ENCODE measurements at places on chromosomes 5 and 9.
A peak's percentile ranks its signal among the peaks of the same experiment; 100 is the strongest.

GRCh38 chr5:60101573-60101972 lies 208.0 kb upstream of the PDE4D start:
- no peak for DNase-seq

GRCh38 chr5:96049398-96050272 lies 88.0 kb upstream of the ELL2 start:
- no peak for DNase-seq

DNA sequence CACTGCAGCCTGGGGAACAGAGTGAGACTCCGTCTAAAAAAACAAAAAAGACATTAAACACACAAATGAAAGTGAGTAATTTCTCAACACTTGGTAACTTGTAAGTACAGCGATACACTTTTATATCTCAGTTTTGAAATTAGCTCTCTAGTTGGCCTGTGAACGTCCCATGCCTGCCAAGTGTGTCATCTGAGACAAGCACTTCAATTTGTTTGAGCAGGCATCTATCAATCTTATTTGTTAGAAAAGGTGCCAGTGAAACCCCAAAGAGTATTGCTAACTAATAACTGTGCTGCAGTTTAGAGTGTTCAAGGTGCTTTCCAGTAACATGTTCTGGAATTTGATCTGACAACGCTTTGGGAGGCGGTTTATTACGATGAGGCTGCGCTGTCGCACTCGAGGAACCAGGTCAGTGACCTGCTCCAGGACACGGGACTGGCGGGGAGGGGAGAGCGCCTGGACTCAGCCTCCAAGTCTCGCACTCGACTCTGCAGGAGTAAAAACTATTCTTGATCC lies 1.1 kb upstream of the SPIN1 start:
- no peak for DNase-seq

DNA sequence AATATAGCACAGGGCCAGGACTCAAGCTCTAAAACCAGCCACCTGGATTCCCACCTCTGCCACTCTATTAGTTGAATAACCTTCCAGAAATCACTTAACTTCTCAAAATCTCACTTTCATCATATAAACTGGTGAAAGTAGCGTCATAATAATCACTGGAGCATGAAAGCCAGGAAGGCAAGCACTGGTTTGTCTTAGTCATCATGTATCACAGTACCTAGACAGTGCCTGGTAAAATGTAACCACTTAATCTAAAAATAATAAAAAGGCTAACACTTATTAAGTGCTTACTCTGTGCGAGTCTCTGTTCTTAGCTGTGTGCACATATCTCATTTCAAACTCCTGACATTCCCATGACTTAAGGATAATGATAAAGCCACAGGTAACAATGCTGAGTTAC lies 109.4 kb downstream of the ASTN2 start:
- no peak for DNase-seq

GRCh38 chr9:97768746-97769145 lies 71.6 kb upstream of the XPA start:
- DNase-seq = no peak

DNA sequence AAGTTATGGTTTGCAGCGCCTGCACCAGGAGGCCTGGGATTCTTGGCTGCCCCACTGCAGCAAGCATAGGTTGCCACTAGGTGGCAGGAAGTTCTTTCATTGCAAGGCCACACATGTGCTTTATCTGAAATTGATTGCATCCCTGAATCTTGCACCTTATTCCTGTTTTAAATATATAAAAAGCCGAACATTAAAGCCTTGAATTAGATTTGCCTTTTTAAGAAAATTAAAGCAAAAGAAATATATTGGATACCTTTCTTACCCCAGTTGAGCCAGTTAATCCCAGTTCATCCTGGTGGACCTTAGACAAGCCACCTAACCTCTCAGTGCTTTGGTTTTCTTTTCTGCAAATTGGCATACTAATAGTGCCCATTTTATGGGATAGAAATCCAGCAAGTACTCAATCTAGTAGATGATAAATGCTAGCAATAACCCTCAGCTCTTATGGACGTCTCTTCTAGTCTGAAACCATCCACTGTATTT lies 6.3 kb upstream of the TRMT10B start:
- peak; percentile 9 for DNase-seq

DNA sequence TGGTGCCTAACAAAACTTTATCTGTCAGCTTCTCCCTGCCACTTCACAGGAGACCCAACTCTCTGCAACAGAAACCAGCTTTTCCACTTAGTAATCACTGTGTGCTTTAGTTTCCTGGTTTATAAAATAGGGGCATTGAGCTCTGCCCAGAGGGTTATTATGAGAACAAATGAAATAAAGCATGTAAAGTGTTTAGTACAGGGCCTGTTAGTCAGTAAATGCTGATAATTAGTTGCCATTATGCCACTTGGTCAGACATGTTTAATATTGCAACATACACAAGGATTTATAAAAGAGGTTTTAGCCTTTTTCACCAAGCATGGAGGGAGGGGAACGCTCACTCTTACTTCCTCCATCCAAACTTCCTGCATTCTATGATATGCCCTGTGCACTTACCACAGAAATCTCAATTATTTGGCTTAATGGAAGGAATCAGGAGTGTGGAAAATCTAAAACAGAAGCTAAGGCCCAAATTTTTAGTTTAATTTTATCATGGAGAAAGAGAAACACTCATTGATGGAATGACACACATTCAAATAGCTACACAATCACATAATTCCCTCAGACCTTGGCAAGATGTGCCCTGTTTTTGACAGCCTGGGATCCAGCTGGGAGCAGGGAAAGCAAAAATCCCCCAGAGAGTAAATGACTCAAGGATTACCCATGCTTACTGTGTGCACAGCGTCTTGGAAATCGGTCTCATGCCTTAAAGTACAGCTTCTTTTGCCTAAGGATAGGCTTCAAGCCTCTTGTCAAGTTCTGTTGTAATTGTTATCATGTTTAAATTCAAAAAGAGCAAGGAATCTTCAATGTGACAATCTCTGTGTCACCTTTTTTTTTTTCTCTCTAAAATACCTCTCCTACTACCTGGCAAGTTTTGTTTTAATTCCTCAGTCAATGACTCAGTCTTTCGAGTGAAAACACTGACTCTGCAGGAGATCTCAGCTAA lies 34.0 kb downstream of the ZNF474 start:
- DNase-seq = no peak

- no peak for DNase-seq
These were observed 35.2 kb downstream of the LMNB1 start for GRCh38 chr5:126812199-126812570.

DNA sequence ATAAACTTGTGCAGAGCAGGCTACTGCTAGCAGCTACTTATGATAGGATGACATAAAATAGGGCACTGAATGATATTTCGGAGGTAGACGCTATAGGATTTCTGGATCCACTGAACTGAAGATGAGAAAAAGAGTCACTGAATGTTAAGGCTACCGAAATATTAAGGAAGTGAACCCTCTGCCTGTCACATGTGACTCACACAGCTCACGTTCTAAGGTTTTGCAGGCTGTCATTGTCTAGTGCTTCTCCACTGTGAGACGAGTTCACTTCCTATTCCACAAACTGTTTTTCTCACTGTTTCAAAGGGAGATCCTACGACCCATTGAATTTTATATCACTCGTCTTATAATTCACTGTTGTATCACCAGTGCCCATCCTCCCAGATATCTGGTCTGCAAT lies 100.8 kb downstream of the CTNND2 start:
- no peak for DNase-seq

DNA sequence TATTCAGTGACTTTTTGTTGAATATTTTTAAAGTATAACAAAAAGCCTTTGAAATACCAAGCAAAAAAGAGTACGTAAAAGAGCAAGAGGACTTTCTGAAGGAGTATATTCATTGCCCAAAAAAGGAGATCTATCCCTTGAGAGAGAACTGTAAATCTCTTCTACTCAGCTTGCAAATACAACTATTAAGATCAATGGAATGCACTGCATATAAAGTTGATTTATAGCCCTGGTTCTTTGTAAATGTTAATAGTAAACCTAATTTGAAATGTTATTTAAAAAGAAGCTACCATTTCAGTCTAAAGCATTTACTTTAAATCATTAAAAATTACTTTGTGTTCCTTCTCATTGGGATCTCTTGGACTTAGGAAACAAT lies 168.1 kb downstream of the PDE4D start:
- no peak for DNase-seq

DNA sequence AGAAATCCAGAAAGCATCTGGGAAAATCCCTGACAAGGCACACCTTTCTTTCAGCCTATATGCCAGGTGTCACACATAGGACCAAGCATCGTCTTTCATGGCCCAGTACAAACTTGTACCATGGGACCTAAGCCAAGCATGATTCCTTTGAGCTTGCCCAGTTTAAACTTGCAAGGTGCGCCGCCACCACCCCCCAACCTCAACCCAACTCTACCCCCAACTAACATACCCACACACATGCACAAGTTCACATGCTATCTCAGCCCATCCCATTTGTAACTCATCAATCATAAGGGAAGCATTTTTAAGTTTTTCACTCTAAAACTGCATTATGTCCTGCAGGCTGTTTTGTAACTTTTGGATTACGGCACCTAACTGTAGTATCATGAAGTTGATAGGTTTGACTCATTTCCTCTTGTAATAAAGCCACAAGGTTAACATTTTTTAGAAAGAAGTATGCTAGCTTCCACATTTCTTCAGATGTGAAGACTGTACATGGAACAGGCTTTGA lies 145.9 kb upstream of the FST start:
- DNase-seq = no peak

- no peak for DNase-seq
These were observed 352.2 kb downstream of the PLK2 start for GRCh38 chr5:58107704-58108103.

DNA sequence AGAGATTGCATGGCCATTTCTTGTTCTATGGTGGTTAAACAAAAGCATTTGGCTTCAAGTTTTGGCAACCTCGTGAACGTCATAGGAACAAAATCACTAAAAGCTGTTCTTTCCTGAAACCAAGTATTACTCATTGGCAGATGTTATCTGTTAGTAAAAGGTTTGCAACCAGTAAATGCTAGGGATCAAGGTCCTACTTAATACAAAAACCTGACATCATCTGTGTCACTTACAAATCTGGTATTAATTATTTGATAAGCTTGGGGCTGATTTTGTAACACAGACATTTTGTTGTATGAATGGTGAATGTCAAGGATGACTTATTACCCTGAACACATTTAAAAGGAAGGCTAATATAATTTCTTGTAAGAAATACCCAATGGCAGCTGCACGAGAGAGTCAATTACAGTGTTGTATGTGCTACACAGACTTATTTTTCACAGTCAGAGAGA lies 486.4 kb upstream of the ZNF608 start:
- no peak for DNase-seq

DNA sequence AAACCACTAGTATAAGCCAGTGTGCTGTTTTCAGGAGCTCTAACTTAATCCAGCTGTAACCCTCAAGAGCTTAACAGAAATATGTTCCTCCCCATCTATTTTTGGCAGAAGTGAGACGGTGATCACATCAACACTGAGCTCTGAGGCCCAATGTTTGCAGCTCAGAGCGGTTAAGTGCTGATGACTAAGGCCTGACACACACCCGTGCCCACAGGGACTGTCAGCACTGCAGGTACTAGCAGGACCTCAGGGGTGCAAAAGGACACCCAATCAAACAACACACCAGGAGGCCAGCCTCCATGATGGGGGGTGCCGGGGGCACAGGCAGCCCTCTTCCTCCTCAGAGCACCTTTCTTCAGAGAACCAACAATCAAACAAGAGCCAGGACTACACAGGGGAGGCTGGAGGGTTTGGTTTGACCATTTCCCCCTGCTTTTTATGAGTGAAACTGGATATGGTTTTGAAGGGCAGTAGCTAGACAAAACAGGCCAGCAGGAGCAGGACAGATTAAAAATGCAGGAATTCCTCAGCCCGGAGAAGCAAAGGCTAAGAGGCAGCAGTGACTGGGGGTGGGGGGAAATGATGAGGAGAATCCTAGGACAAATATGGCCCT lies 61.3 kb downstream of the RAPGEF1 start:
- DNase-seq = peak; percentile 69

- no peak for DNase-seq
These were observed 12.0 kb upstream of the SLC34A1 start for GRCh38 chr5:177372034-177372896.

DNA sequence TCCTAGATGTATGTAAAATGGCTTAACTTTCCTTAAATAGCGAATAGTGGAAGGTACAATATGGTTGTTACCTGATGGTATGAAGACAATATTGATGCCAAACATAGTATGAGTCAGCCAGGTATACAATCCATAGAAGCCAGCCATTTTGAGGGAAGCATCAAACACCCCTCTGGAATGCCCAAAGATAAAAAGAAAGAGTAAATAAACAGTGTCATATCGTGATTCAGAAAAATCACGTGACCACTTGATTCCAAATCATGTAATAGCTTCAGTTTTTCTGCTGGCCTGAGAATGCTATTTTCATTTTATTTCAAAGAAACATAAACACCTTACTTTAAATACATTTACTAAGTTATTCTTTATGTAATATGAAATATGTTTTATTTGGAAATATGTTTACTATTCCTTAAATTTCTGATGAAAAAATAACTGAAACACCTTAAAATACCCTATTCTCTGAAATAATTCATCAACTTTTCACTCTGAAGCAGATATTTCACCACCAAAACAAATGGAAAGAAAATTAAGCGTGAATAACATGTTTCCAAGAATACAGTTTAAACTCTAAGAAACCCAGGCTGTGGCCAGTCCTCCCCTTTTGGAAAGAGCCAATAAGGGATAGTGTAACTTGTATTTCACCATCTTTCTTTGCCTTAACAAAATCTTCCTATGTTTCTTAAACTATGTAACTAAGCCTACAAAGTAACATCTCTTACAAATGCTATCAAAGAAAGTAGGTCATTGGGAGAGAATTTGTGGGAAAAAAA lies 24.8 kb upstream of the CTNNAL1 start:
- no peak for DNase-seq

DNA sequence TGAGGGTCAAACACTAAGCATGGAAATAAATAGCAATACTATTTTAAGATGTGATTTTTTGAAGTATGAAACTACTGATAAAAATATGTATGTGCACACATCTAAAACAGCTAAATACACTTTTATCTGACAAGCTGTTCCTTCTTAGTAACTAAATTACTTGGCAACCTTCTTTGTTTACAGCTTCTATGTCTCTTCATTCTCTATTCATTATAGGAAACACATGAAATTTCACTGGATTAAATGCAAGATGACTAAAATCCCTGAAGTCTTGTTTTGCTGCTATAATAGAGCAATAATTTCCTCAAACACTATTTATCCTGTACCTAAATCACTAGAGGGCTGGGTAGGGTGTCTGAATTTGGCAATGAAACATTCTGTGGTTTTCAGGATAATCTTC lies 11.7 kb downstream of the RICTOR start:
- DNase-seq = no peak

DNA sequence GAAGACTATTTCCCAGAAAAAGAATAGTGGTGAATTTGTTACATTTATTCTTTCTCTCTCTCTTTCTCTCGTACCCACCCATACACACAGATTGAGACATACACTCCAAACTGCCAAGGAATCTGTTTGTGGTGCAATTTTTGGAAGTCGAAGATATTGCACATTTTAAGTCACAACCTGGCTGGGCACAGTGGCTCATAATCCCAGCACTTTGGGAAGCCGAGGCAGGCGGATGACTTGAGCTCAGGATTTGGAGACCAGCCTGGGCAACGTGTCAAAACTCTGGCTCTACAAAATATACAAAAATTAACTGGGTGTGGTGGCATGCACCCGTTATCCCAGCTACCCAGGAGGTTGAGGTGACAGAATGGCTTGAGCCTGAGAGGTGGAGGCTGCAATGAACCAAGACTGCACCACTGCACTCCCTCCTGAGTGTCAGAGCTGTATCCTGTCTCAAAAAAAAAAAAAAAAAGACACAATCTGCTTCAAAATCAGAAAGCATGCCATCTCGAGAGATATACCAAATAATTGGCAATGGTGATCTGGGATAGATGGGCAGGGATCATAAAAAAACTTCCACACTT lies 19.2 kb upstream of the PLIN2 start:
- DNase-seq = no peak
